ENCODE measurements at places on chromosomes 1 and 21. TPM values are rescaled to one million over a fixed set of nuclear protein-coding genes. Genes with fewer than 3 reads are reported as not detected.

Gene FAAP20
- 25.8 TPM for polyA plus RNA-seq

Gene CFH
- 32.9 TPM for polyA plus RNA-seq

- no peak for DNase-seq
Measured at GRCh38 chr1:112720800-112721199, 5.7 kb upstream of the PPM1J start.

DNA sequence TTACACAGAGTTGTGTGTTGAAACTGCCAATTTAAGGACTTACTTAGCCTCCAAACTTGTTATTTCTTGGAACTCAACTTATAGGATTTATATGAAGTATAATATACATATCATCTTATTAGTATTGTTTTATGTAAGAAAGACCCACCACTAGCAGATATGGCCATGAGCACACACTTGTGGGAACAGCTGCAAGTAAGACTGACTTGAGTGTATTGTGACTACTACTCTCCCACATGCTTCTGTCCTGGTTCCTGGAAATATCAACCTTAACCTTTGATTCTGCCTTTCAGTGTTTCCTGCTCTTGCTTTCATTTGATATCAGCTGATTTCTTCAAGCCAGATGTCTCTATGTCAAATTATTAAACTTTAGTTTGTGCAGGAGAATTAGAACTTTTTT lies 175.3 kb downstream of the MAGI3 start:
- DNase-seq, result no peak

DNA sequence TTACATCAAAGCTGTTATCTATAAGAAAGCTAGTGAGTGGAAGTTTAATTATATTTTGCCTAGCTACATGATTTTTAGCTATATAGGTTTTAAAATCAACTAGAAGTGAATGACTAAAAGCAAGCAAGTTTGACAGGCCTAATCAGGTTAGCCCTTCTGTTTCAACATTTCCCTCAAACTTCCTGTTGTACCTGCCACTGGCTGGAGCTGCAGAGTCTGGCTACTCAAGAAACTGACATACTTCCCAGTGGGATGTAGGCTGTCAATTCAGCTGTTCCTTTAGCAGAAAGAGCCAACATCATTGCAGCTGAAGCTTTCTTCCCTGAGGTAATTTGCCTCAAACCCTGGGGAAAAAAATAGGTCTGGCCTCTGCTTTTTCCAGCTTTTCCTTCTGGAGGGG lies 87.1 kb upstream of the TNR start:
- DNase-seq, result no peak

- DNase-seq, result peak; percentile 85
Measured at GRCh38 chr1:36323636-36324352, at the start of gene EVA1B. Gene EVA1B, minus strand, starts transcription at chr1:36323645. Its CDS starts 608 bp downstream, at chr1:36323037.

DNA sequence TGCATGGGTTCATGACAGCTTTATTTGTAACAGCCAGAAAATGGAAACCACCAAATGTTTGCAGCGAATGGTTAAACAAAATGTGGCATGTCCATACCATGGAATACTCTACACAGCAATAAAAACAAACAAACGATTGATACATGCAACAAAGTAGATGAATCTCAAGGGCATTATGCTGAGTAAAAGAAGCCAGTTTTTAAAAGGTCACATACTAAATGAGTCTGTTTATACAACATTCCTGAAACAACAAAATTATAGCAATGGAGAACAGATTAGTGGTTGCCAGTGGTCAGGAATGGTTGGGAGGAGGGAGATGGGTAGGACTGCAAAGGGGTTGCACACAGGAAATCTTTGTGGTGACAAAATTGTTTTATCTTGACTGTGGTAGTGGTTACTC lies 202.4 kb upstream of the UBE2U start:
- DNase-seq, result no peak

All from right renal cortex interstitium (tissue), 3 donors.